Liver (tissue), 10 donors: ENCODE measurements at places on chromosomes 6 and 20.
A peak's percentile ranks its signal among the peaks of the same experiment; 100 is the strongest.

- no peak for DNase-seq
Measured at GRCh38 chr6:829656-830055, 136.7 kb upstream of the EXOC2 start.

- DNase-seq: no peak
Measured at GRCh38 chr6:168286116-168286515, 33.5 kb downstream of the DACT2 start.

- DNase-seq: no peak
Measured at GRCh38 chr20:36720510-36720909, 25.4 kb downstream of the NDRG3 start.

- no peak for DNase-seq
Measured at GRCh38 chr6:136551103-136551502, 881 bp upstream of the MAP7 start.

GRCh38 chr6:157753291-157753690, 69.8 kb upstream of the SNX9 start:
- no peak for DNase-seq

- DNase-seq: no peak
Measured at GRCh38 chr20:37850036-37850592, 52.8 kb upstream of the VSTM2L start.

- peak; percentile 43 for DNase-seq
Measured at GRCh38 chr6:53793318-53794136, 1.3 kb upstream of the LRRC1 start.

- no peak for DNase-seq
Measured at GRCh38 chr6:170053966-170054661, 236.8 kb downstream of the DLL1 start.

GRCh38 chr20:20412750-20413149, 44.8 kb downstream of the INSM1 start:
- DNase-seq: no peak

GRCh38 chr20:19777315-19777714, 19.3 kb downstream of the RIN2 start:
- no peak for DNase-seq

DNA sequence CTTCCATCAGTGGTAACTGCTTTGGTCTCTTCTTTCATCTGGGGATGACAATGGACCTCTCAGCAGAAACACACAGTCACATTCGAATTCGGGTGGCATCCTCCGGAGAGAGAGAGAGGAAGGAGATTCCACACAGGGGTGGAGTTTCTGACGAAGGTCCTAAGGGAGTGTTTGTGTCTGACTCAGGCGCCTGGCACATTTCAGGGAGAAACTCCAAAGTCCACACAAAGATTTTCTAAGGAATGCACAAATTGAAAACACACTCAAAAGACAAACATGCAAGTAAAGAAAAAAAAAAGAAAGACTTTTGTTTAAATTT, 6.1 kb downstream of the EDN1 start:
- DNase-seq: no peak

GRCh38 chr20:13953227-13953626, 37.2 kb downstream of the SEL1L2 start:
- no peak for DNase-seq

- DNase-seq: no peak
Measured at GRCh38 chr20:56750430-56750829, 121.3 kb downstream of the TFAP2C start.

GRCh38 chr6:132446141-132446854, 45.0 kb upstream of the MOXD1 start:
- DNase-seq: no peak

- DNase-seq: no peak
Measured at GRCh38 chr6:157162766-157163433, 160.4 kb downstream of the TMEM242 start.

GRCh38 chr20:40197691-40198090, 491.3 kb downstream of the MAFB start:
- no peak for DNase-seq

- peak; percentile 61 for DNase-seq
Measured at GRCh38 chr20:35226884-35227681, 593 bp downstream of the MMP24 start.

GRCh38 chr6:90220273-90220672, 76.4 kb downstream of the BACH2 start:
- DNase-seq: no peak

- no peak for DNase-seq
Measured at GRCh38 chr6:161618831-161619454, 345.1 kb upstream of the AGPAT4 start.

DNA sequence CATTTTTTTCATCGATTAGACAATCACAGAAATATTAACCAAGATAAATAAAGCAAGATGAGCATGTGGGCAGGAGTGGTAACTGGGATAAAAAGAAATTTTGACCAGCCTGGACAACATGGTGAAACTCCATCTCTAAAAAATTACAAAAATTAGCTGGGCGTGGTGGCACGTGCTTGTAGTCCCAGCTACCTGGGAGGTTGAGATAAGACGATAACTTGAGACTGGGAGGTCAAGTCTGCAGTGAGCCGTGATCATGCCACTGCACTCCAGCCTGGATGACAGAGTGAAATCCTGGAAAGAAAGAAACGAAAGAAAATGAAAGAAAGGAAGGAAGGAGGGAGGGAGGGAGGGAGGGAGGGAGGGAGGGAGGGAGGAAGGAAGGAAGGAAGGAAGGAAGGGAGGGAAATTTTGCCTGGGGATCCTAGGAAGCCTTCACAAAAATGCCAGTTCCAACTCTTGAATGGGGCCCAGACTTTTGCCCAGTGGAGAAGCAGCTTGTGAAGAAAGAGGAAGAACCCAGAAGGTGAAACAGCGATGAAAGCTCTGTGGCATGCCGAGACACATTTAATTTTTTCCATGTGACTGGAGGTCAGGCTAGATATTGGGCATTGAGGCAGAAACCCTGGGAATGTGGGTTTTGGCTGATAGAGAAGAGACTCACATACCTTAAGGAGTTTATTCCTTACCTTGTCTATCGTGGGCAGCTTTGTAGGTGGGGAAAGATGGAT, 20.3 kb downstream of the CCDC170 start:
- DNase-seq: no peak

DNA sequence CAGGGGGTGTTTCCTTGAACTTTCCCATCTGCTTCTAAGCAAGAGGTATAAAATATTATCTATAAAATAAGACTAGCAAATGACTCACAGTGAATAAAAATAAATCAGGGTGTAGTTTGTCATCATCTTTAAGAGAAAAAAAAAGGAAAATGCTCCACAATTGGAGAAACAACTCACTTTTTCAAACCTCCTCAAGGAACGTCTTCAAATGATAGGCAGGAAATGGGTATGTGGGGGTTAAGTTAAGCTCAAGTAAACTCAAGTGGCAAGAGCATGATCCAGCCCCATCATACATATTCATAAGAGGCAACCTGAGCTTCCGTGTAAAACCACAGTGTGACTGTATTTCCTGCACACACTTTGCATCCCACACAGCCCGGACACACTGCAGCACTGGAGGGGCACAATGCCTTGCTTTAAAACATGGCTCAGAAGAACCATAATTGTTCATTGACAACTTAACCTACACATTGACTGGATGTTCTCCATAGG, 58.5 kb upstream of the CEP85L start:
- no peak for DNase-seq
